Fibroblast of skin of left biceps (primary cell): ENCODE measurements at places on chromosomes 5 and 9.
A peak's percentile ranks its signal among the peaks of the same experiment; 100 is the strongest.

- DNase-seq, result no peak
Observed at GRCh38 chr5:64347309-64347708, 158.5 kb upstream of the RGS7BP start.

DNA sequence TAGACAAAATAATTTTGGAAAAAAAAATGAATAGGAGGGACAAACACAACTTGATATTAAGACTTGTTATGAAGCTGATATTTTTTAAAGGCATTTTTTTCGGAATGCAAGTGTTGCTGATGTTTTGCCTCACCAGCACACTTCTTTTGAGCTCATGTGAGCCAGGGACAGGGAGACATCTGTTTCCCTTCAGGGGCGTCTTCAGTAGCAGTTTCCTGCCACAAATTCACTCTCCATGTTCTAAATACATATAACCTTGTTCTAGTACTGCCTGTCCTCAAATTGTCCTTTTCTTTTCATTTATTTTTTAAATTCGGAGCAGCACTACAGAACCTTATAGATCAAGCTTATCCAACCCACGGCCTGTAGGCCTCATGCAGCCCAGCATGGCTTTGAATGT lies 316.0 kb upstream of the PAPPA start:
- DNase-seq, result no peak

GRCh38 chr5:151318850-151319732 lies 15.5 kb upstream of the SLC36A3 start:
- no peak for DNase-seq

DNA sequence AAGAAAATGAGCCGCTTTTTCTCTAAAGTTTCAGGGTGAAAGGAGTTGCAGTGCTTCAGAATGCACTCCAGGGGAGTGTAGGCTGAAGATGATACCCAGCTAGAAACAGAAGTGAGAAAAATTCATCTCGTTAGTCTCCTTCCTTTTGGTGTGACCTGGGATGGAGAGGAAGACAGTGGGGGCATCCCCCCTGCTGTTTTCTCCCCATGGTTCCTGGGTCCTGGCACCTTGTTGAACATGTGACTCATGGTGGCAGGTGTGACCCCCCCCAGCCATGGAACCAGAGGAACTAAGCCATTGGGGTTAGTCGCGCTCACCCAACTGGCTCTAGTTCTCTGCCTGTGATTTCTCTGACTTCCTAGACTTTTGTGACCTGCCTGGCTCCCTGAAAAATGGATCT lies 424.6 kb downstream of the CSNK1G3 start:
- no peak for DNase-seq

- DNase-seq, result no peak
Observed at GRCh38 chr9:132023419-132024180, 56.1 kb downstream of the MED27 start.

GRCh38 chr9:12961276-12961809 lies 186.5 kb downstream of the LURAP1L start:
- DNase-seq, result no peak

- DNase-seq, result no peak
Observed at GRCh38 chr5:63439537-63439936, 522.7 kb downstream of the HTR1A start.

- no peak for DNase-seq
Observed at GRCh38 chr5:156208271-156208670, 118.7 kb upstream of the SGCD start.

- no peak for DNase-seq
Observed at GRCh38 chr9:126947529-126947928, 32.9 kb downstream of the RALGPS1 start.

- DNase-seq, result peak; percentile 20
Observed at GRCh38 chr5:96576876-96577275, 85.3 kb upstream of the CAST start.

DNA sequence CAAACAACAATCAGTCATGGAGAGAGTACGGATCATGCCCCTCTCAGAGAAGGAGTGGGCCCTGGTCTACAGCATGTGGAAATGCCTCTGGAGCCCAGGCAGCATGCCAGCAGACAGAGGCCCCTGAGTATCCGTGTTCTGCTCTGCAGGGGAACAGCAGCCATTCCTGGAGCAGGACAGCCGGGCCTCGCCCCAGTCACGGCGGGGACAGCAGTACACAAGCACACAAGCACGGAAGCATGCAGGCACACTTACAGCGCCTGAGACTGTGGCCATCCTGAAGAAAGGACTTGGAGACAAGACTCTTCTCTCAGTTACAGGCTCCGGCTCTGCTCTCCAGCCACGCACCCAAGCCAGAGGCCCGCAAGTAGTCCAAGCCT lies 102.6 kb upstream of the ALDH1B1 start:
- no peak for DNase-seq

GRCh38 chr5:14534773-14535172 lies 46.8 kb upstream of the OTULINL start:
- no peak for DNase-seq

- no peak for DNase-seq
Observed at GRCh38 chr9:87461256-87461655, 36.4 kb upstream of the DAPK1 start.

DNA sequence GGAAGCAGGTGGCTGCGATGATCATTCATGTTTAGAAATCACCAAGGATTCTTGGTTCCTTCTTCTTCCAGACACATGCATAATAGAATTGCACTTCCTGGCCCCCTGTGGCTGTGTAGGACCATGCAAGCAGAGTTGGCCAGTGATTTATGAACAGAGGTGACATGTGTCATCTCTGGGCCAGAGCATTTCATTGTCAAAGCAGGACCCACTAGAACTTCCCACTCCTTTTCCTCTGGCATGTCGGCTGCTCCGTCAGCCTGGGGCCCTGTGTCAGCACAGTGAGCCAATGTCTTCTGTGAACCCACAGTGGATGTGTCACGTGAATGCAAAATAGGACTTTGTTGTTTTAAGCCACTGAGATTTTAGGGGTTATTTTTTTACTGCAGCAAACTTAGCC lies 59.2 kb downstream of the HSD17B3 start:
- DNase-seq, result no peak

DNA sequence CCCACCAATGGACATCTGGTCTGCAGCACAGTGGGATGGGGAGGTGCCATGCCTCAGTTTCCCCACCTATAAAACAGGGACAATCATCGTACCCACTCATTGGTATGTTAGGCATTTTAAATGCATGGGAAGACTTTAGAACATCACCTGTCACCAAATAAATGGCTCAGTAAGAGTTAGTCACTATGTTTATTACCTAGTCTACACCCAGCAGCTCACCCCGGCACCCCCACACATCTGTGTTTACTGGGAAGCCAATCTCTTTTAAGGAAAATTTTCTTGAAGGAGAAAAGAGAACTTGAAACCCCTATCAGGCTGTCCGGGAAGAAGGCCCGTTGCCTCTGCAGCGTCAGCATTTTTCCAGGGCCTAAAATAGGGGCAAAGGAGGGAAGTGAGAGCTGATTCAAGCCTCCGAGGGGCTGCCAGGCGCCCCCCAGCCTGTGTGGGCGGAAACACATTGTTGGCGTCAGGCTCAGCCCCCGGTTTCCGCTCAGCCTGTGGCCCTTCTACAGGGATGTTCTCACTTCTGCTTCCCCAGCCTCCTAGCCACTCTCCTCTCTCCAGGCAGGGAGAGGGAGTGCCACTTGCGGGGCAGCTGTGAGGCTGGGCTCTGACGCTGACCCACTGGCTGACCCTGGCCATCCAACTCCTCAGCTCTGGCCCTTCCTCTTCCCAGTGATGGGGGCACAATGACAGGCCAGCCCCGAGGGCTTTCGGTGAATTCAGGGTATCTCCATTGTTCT lies 4.6 kb downstream of the CSF1R start:
- no peak for DNase-seq

GRCh38 chr9:92483627-92484545 lies 1.6 kb upstream of the ASPN start:
- DNase-seq, result no peak

GRCh38 chr9:85310573-85310972 lies 431.2 kb downstream of the AGTPBP1 start:
- DNase-seq, result no peak

GRCh38 chr9:123375469-123376132 lies 19.6 kb downstream of the CRB2 start:
- no peak for DNase-seq

GRCh38 chr5:160921-161802 lies 30.1 kb upstream of the LRRC14B start:
- no peak for DNase-seq

DNA sequence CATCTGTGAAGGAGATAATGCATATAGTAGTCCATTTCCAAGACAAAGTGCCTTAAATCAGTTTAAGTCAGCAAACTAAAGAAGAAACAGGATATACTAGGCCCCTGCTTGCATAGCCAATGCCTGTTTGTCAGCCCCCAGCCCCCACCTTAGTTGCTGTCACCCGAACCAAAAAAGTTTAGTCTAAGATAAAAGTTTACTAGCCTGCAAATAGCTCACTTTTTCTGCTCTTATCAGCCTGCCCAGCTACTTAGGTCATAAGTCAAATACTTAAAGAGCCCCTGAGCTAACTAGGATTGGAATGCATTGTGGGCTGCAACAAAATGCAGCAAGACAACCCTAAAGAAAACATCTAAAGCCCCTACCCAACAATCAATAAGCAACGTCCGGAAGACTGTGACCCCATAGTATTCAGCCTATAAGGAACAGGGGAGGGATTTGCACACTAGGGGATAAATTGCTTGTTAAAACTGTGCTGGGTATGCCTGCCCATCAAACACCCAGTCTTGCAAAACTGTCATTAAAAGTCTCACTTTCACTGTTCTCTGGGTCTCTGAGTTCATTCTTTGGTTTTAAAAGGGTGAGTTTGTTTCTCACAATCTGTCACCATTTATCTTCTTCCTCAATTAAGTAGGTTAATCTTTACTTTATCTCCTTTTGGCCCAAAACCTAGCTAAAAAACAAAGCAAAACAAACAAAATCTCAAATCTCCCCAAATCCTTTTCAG lies 92.4 kb upstream of the CEP78 start:
- no peak for DNase-seq
